ENCODE measurements at places on chromosomes 4 and X.

- DNase-seq: no peak
These were observed 61.6 kb upstream of the LIMCH1 start for GRCh38 chr4:41476310-41476885.

- DNase-seq: no peak
These were observed 7.8 kb downstream of the SPATA4 start for GRCh38 chr4:176187624-176188023.

GRCh38 chrX:123310112-123310511 lies 126.0 kb downstream of the GRIA3 start:
- DNase-seq: no peak

DNA sequence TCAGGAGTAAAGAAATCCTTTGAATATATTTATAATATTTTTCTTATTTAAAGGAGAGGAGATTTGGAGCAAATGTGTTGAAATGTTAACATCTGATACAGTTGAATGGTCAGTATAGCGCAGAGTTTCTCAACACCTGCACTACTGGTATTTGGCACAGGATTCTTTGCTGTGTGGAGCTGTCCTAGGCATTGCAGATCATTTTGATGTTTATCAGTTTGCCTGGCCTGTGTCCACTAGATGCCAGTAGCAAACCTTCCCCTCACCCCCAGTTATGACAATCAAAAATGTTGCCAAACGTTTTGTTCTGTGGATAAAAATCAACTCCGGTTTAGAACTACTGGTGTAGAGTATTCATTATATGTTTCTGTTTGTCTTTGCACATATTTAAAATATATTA lies 765.3 kb upstream of the SLIT2 start:
- no peak for DNase-seq

- DNase-seq: no peak
These were observed 1.5 kb upstream of the EIF1AX start for GRCh38 chrX:20143111-20143510.

GRCh38 chr4:146023334-146023967 lies 84.8 kb upstream of the ZNF827 start:
- no peak for DNase-seq

DNA sequence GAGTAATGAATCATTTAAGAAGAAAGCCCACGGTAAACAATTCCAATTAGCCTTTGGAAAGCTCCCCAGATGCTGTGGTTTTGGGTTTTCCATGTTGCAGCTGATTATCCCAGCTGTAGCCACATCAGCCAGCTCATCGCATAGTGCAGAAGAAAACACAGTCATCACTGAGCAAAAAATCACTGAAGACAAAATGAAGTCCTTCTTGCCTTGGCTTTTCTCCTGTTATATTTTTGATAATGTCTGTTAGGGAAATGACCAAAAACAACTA lies 193.0 kb upstream of the C1QTNF7 start:
- no peak for DNase-seq

- no peak for DNase-seq
These were observed 19.6 kb upstream of the SASH3 start for GRCh38 chrX:129760155-129760554.

GRCh38 chr4:16760617-16761363 lies 137.7 kb downstream of the LDB2 start:
- DNase-seq: no peak

DNA sequence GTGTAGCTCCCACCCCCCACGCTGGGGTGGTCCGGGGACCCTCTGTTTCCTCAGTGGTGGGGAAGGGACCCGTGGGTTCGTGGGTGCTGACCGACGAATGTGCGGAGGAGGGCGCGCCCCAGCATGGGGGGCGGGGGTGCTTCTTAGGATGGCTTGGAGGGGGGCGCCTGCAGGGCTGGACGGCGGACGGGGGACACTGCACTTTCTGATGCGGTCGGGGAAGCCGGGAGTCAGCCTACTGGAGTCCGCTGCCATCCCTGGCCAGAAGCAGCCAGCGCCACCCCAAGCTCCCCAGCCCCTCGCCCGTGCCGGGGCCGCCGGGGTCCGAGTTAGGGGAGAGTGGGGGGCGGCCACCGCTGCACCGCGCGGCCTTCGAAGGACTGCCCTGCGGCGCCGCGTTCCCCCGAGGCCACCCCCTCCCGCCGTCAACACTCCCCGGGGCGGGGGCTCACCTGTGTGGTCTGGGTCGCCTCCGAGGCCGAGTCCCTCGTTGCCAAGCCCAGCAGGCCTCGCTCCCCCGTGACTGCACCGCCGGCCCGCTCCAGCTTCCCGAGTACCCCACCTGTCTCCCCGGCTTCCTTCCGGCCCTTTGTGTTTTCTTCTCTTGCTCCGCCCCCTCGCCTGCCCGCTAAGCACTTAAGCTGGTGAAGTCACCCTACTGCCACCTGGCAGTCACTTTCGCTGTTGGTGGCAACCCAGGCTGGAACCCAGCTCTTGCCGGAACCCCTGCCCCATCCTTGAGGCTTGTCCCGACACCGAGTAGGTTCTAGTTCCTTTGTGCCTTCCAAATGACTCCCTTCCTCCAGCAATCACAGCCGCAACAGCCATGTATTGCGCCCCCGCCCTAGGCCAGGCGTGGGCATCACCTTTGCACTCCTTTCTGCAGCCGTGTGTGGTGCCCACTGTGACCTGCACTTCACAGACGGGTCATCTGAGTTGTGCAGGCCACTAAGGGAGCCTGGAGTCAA lies at the start of gene OCIAD2:
Gene OCIAD2, minus strand, starts transcription at position 569 of the 968 bp plus-strand sequence. CDS start 2,225 bp downstream, outside the sequence.
- DNase-seq: peak; percentile 96

- peak; percentile 22 for DNase-seq
These were observed 75.9 kb upstream of the AFAP1 start for GRCh38 chr4:8015512-8015911.

- no peak for DNase-seq
These were observed 12.2 kb upstream of the RAP1GDS1 start for GRCh38 chr4:98248934-98249333.

- no peak for DNase-seq
These were observed 64.5 kb downstream of the DCHS2 start for GRCh38 chr4:154427149-154427548.

DNA sequence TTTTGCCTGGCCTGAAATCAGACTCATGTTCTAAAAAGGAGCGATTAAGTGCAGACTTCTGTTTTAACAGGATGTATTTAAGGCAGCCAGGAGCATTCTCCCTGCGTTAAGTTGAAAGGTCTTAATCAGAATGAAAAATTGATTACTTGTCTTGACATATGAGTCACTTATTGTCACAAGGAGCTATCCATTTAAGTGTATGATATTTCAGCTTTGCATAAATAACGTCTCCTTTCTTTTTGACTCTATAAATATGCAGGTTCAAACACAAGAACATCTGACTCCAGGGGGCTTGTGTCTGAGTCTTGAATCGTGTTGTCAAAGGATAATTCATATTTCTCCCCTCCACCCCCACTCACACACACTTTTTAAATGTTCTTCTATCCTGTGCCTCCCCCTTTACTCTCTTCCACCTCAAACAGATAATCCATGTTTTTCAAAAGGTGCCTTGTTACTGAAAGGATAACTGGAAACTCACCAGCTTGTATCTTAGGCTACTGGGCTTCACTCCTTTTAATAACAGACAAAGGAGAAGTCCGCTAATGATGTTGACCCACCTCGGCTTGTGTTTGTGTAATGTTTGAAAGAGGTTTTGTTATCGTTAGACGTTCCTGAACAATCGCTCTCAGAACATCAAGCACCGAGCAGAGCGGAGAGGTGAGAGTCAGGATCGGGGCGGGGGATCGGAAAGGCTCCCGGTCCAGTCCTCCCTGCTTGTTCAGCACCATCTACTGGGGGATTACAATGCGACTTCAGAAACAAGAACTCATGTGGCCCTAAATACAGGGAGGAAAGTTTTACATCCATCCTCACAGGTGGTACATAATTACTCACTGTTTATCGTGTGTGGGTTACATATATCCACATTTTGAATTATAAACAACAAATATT lies 107.5 kb upstream of the RPL34 start:
- peak; percentile 48 for DNase-seq

- DNase-seq: no peak
These were observed 148.4 kb upstream of the GPC4 start for GRCh38 chrX:133563705-133564104.

All from NCI-H2081 (cell line).